ENCODE measurements at places on chromosomes 5 and 9.

DNA sequence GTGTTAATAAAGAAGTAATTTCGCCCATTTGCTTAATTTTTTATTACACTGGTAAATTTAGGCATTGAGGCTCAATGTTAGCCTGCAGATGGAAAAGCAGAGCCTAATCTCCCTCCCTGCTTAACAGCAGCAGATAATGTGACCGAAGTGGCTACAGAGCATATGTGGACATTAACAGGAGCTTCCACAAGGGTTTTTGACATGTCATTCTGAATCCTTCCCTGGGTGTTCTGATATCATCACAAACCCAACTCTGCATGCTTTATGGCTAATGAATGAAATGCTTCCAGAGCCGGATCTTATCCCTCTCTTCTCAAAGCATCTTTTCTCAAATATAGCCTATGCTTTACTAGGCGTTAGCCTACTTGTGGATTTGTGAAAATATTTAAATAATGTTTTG is 208.6 kb downstream of the CAAP1 start:
- no peak for DNase-seq

DNA sequence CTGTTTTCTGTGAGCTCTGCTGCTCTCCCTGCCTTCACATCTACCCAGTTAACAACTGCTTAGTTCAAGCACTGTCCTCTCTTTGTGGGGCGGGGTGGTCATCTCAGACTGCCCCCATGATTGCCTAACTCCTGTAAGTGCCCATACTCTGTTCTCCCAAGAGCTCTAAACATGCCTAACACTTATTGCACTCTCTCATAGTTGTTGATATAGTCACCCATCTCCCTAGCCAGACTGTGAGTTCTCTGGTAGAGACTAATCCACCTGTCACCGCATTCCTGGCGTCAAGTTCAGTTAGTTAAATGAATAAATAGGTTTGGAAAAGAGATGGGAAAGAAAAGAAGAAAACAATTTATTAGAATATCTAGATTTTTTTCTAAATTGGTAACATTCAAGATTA is 18.3 kb upstream of the MUSK start:
- DNase-seq = no peak

DNA sequence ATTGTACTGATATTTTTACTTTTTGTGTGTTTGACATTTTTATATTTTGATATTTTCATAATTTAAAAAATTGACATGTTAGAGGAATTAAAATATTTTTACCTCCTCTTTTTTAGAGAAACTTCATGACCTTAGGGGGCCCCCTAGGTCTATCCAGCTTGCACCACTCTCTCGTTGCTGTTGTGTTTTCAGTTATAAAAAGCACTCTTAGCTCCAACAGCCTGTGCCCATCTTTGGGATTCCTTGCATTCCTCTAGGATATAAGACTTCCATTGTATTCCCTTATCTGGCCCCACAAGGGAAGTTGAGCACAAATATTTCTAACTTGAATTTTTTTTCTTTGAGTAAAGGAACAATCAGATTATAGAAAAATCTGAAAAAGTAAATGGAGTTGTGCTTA is 245.3 kb downstream of the SH3GL2 start:
- DNase-seq = no peak

DNA sequence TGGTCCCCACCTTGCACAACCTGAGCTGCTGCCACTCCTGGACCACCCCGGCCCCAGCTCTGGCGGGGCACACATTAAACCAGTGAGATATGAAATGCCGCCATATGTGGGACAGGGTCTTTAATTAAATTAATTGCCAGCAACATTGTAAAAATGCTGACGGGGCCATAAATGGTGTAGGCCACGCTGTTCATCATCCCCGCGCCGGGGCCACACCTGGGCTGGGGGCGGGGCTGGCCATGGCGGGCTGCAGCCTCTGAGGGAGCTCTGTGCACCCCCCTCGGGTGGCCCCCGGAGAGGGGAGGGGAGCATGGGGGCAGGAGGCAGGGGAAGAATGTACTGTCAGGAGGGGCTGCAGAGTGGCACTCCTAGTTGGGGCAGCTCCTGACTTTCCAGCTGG is 41.0 kb downstream of the UNC5A start:
- DNase-seq = no peak

GRCh38 chr5:37075399-37075950 is 173.7 kb downstream of the CPLANE1 start:
- DNase-seq = no peak

- DNase-seq = no peak
Measured at GRCh38 chr5:132277971-132278853, 16.0 kb upstream of the SLC22A4 start.

DNA sequence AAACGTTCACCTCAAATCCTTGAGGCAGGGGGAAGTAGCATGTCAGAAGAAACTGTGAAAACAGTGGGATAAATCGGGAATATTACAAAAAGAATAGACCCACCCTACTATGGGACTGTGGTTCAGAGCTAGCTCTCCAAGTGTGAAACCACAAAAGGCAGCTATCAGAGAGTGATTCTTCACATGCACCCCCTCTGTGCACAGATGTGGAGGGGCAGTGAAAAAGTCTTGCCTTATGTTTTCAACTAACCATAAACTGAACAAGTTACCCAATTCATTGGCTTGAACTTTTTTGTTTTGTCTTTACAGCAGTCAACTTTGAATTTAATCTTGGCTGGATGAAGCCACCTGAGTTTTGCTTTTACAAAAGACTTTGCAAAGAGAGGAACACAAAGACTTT is 98.8 kb upstream of the NR4A3 start:
- no peak for DNase-seq

DNA sequence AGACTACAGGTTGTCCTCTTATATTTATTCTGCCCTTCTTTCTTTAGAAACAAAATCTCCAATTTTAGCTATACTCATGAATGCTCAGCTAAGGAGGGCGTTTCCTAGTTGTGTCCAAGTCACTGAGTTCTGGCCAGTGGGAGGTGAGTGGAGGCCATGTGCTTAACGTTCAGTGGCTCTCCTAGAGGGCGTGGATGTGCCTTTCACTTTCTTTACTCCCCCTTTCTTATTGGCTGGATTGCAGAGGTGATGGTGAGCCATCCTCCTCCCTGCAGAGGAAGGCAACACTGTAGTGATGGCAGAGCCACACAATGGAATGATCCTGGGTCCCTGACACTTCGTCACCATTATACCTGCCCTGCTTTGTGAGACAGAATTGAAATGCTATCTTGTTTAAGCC is 54.6 kb downstream of the ALG2 start:
- DNase-seq = no peak

GRCh38 chr5:108148715-108149139 is 233.2 kb downstream of the FBXL17 start:
- no peak for DNase-seq

DNA sequence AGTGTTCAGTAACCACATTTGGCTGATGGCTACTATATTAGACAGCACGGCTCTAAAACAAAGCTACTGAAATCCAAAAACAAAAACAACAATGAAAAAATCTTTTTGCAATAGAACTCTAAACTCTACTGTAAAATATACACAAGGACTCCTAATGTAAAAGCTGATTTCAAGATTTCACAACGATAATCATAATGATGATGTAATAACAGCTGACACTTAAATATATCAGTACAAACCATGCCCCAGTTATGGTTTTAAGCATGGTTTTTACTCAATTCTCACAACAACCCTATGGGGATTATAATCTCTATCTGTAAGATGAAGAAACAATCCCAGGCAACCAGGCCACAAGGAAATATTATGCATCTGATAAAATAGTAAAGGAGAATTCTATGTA is 3.3 kb downstream of the ZNF300 start:
- no peak for DNase-seq
